ENCODE measurements at places on chromosomes 12 and 14. TPM values are rescaled to one million over a fixed set of nuclear protein-coding genes. Genes with fewer than 3 reads are reported as not detected.
A peak's percentile ranks its signal among the peaks of the same experiment; 100 is the strongest.

GRCh38 chr12:127648321-127648720 lies 618.6 kb upstream of the TMEM132C start:
- DNase-seq = no peak

- no peak for DNase-seq
Observed at GRCh38 chr12:49976557-49976956, 3.8 kb downstream of the AQP6 start.

DNA sequence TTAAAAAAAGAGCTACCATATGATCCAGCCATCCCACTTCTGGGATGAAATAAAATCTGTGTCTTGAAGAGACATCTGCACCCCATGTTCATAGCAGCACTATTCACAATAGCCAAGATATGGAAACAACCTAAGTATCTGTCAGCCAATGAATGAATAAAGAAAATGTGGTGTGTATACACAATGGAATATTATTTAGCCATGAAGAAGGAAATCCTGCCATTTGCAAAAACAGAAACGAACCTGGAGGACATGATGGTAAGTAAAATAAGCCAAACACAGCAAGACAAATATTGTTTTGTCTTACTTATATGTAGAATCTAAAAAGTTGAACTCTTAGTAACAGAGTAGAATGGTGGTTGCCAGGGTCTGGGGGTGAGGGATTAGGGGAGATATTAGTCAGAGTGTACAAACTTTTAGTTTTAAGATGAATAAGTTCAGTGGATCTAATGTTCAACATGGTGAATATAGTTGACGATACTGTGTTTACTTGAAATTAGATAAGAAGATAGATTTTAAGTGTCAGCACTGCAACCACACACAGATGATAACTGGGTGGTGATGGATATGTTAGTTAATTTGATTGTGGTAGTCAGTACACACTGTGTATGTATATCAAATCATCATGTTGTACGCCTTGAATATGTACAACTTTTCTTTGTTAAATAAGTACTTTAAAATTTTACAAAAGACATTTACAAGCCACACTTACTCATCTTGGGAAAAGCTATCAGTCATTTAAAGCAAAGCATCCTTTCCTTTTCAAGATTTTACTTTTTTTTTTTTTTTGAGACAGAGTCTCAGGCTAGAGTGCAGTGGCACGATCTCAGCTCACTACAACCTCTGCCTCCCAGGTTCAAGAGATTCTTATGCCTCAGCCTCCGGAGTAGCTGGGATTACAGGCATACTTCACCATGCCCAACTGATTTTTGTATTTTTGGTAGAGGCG lies 89.9 kb downstream of the BICD1 start:
- no peak for DNase-seq

DNA sequence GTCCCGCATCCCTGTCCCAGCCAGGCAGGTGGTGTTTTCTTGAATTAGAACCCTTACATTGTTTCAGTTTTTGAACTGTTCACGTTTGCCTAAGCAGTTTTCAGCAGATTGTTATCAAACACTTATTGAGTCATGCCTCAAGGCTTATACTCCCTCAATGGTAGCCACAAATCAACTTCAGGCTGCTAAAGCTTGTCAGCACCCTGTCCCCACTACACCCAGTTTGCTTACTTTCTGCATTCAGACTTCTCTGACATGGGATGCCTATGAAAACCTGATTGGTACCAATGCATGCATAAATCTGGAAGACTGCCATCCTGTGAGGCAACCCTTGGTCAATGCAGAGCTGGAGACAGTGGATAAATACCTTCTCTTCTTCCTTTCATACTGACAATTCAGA lies 225.4 kb downstream of the BTG1 start:
- no peak for DNase-seq

DNA sequence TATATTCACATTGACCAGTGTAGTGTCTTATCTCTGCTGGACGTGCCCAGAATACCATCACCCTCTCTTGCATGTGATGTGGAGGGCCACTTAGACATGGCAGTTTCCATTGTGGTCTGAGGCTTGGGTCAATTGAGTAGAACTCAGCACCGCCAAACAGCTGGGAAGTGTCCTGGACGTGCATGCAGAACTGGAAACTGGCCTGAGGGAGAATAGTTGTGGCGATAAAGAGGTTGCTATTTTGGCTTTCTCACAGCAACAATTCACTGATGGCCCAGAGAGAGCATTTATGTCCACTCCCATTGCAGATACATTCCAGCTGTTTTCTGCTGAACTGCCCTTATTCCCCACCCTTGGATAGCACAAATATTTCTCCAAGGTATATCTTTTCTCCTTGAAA lies 210.1 kb upstream of the DAAM1 start:
- peak; percentile 72 for DNase-seq

- DNase-seq = no peak
Observed at GRCh38 chr12:2294651-2295475, 242.1 kb downstream of the CACNA1C start.

DNA sequence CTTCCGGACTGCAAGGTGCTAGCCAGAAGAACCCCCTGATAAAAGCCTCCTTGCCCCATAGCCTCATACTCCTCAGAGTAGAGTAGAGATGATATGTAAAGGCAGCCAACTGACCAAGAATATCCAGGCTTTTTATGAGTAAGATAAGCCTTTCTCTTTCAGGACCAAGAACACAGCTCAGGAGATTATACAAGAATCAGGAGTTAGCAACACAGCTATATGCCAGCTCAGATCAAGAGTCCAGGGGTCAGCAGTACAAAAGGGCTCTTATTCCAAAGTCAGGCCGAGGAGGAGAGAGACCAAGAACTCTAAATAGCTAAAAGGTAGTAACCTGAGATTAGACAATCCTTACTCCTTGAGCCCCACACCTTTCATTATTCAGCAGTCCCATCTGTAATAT lies 135.3 kb downstream of the BTG1 start:
- DNase-seq = no peak

APOF gene
- not detected for total RNA-seq

TMPRSS12 gene
- total RNA-seq = not detected

Measured in stomach (tissue), 19 donors.